ENCODE measurements at places on chromosomes 1 and 21.

GRCh38 chr1:66981679-66982078, 56.9 kb downstream of the MIER1 start:
- DNase-seq: no peak

- DNase-seq: no peak
Measured at GRCh38 chr1:32904797-32905196, 3.6 kb upstream of the TMEM54 start.

DNA sequence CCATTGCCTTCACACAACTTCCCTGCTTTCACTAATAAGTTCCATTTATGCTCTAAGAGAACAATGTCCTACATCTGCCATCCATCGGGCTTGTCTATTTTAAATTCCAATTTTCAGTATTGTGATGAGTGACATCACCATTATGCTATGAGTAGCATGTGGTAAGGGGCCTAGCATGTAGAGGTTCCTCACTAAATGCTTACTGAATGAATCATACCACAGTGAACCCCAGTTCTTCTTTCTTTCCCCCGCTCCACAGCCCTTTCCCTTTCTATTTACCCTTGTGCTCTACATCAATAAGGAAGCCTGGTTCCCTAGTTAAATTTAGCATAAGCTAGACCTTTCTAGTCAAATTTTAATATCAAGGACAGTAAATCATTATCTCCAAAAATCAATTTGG, 195.0 kb upstream of the RGS18 start:
- DNase-seq: no peak

- no peak for DNase-seq
Measured at GRCh38 chr21:38454702-38455101, 43.6 kb downstream of the ERG start.

DNA sequence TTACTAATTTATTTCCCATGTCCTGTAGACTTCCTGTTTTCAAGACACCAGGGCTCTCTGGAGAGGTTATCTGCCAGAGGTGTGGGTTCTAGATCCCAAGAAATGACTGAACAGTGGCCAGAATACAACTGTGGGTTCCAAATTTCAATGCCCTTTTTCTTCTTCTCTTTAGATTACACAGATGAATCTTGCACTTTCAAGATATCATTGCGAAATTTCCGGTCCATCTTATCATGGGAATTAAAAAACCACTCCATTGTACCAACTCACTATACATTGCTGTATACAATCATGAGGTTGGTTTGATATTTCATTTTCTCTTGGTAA, 15.0 kb downstream of the IFNAR2 start:
- no peak for DNase-seq
